Activated gamma-delta T cell treated with anti-CD3 and anti-CD28 coated beads, Interleukin-2, amount 50 U/mL, for 16 hours (primary cell): ENCODE measurements at places on chromosomes 5 and 9.

DNA sequence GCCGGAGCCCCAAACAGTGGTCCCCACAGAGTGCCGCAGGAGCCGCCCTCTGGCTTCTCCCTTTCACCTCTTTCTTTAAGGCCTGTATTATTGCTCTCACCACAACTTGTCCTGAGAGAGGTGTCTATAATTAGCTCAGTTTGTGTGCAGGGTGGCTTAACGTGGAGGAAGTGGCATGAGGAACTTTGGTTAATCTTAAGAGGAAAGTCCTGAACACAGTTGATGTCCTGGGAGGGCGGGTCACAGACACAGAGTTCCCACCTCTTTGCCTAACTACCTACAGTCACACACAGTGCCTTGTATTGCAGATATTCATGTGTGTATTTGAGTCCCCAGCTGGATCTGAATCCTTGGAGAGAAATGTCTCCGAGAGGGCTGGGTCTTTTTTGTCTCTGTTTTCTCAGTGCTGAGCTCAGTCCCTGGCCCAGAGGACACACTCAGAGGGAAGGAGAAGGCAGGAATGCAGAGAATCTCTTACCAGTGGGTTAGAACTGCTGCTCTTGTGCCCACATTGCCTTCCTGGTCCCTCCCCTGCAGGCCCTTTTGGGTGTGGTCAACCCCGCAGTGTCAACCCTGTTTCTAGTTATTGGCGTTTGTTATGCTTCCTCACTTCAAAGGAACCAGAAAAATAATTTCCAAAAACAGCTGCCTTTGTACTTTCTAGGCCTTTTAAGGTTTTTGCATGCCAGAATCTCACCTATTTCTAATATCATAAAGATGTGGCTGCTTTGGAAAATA is 392.5 kb downstream of the KDM4C start:
- no peak for DNase-seq

- DNase-seq: no peak
These were observed 1949.0 kb upstream of the WWC1 start for GRCh38 chr5:166342402-166342801.

DNA sequence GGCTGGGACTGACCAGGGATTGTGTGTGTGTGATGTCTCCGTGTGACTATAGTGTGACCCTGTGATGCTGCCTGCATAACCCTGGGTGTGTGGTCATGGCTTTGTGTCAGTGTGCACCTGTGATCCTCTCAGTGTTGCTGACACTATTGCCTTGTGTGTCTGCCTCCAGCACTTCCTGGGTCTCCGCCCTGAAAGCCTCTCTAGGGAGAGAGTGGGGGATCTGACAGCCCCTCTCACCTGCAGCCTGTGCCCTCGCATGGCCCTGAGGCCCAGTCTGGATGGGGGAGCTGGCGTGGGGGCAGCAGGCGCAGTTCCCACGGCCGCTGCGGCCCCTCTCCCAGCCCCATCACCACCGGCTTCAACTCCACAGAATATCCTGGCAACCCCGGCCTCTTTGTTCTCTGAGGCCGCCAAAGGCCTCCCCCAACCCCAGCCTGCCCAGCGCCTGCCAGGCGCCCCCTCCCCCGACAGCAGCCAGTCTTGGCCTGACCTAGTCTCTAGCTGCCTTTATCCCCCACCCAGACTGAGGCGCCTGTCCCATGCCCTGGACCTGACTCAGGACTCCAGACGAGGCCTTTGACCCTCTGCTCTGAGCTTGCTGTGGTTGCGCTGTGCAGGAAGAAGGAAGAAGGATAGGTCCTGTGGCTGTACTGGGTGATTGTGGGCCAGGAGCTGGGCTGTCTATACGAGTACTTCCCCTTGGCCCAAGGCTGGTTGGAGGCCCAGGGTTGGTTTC is 38.7 kb downstream of the CXXC5 start:
- no peak for DNase-seq

GRCh38 chr9:4923580-4924544 is 61.2 kb upstream of the JAK2 start:
- DNase-seq: no peak

DNA sequence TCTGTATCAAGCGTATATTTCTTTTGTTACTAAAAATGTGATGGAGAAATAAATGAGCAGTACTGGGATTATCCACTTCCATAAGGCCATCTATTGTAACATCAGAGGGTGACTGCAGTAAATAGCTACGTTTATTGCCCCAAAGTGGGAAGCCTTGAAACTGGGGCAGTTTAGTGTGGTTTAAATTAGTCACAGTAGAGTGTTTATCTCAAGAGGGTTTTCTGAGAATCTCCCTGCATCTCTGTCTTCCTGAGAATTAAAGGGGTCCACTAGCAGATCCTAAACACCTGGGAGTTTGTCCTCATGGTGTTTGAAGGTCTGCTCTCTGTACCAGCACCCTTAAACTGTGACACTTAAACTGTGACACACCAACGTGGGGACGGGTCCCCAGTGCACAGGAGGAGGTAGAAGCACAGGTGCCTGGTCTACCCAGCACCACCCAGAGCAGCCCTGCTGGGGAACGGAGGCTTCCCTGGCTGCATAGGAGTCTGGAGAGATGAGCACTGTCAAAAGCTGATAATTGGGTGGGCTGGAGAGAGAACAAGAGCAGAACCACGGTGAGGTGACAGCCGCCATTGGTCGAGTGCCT is 25.2 kb downstream of the PRRC2B start:
- no peak for DNase-seq

- DNase-seq: no peak
These were observed 48.2 kb downstream of the CXXC5 start for GRCh38 chr5:139696167-139696893.

GRCh38 chr5:3962113-3962512 is 366.5 kb downstream of the IRX1 start:
- no peak for DNase-seq

DNA sequence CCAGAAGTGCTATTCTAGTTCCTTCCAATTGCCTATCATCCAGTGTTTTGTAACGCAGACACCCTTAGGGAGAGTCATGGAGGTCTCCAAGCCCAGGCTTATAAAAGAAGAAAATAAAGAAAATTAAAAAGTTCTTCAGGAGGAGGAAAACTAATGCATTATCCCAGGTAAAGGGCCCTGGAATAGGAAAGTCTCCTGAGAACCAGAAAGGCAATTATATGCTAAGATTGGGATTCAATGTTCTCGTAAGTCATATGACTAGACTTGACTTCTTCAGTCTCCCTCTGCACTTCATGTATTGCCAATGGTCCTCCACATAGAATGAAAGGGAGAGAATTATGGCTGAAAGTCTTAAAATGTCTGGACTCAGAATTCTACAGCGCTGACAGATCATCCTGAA is 154.4 kb upstream of the STK32A start:
- no peak for DNase-seq

DNA sequence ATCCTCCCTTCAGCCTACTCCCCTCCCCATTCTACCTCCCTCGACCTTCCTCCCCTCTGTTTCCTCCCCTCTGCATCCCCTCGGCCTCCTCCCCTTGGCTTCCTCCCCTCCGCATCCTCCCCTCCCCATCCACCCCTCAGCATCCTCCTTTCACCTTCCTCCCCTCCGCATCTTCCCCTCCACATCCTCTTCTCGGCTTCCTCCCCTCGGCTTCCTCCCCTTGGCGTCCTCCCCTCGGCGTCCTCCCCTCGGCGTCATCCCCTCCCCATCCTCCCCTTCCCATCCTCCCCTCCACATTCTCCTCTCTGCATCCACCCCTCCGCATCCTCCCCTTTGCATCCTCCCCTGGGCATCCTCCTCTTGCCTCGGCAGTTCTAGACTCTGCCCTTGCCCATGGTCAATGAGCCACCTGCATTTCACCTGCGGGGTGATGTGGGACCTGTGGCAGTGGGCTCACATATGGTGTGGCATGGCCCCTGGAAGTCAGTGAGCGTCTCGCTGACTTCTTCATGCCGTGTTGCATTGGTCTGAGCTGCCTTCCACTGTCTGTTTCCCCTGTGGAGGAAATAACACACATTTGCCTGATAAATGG is 113.0 kb downstream of the WNK2 start:
- no peak for DNase-seq

- DNase-seq: no peak
These were observed 2.5 kb downstream of the IL33 start for GRCh38 chr9:6218099-6218502.

- no peak for DNase-seq
These were observed 40.7 kb downstream of the WNK2 start for GRCh38 chr9:93224591-93224990.

GRCh38 chr5:112238473-112238872 is 180.6 kb downstream of the EPB41L4A start:
- DNase-seq: no peak

DNA sequence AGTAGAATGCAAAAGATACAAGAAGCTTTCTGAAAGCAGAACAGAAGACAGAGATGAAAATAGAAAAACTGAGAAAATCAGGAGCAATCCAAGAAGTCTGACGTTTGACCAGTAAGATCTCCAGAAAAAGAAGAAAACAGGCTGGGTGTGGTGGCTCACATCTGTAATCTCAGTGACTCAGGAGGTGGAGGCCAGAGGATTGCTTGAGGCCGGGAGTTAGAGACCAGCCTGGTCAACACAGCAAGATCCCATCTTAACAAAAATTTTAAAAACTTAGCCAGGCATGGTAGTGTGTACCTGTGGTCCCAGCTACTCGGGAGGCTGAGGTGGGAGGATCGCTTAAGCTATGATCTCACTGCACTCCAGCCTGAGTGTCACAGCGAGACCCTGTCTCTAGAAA is 15.9 kb downstream of the RETREG1 start:
- no peak for DNase-seq

DNA sequence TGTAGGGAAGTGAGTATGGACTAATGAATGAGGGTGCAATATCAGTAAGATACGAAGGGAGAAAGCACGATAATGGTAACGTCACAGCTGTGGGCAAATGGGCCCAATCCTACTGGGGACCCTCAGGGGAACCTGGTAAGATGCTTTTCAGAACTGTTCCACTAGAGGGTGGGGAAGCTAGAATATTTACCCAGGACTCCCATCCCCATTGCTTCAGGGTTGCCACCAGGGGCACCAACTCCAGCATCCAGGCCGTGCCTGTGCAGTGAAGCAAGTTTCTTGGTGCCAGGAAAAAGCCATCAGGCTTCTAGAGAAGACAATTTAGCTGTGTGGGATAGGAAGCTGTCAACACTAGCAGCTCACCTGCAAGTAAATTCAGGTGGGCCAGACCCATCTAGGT is 409.3 kb downstream of the AGTPBP1 start:
- no peak for DNase-seq

- no peak for DNase-seq
These were observed 6.0 kb upstream of the BOD1 start for GRCh38 chr5:173622183-173623047.

DNA sequence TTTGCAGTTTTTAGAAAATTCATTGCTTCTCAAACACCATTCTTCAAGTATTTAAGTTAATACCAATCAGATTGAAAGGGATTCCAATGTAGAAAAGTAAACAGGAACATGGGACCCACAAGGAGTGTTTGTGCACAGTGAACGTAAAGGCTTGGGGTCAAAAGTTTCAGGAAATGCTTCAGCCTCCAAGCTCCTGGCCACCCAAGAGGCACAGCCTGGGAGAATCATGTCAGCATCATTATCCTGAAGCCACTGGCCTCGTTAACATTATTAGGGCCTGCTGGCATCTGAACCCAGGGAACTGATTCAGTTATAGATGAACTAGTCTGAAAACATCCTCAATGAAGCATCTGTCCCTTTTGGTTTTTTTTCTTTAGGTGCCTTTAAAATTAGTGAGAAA is 122.9 kb downstream of the NXNL2 start:
- DNase-seq: no peak

DNA sequence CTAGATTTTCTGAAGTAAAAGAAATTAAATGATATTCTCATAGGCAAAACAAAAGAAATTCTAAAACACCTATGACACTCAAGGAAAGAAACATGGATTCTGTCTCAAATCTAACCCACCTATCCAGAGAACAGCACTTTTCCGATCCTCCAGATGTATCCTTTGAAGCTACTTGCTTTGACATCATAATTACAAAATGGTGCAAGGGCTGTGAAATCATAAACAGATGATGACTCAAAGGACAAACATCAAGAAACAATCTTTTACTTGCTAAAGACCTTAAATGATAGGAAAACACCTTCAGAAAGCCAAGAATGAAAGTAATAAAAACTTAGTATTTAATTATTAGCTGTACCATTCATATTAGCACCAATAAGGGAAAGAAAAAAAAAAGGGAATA is 202.6 kb downstream of the DENND1A start:
- DNase-seq: no peak

GRCh38 chr5:35672995-35673394 is 55.3 kb downstream of the SPEF2 start:
- DNase-seq: no peak

- no peak for DNase-seq
These were observed 270.1 kb downstream of the HSPA4 start for GRCh38 chr5:133321833-133322420.

- no peak for DNase-seq
These were observed 16.5 kb downstream of the NACC2 start for GRCh38 chr9:136078498-136079011.

- no peak for DNase-seq
These were observed 109.9 kb upstream of the RGMB start for GRCh38 chr5:98663521-98663920.

GRCh38 chr9:87499424-87500017 is 1.9 kb downstream of the DAPK1 start:
- DNase-seq: no peak

- no peak for DNase-seq
These were observed 4.7 kb downstream of the KLHL3 start for GRCh38 chr5:137731176-137731575.

GRCh38 chr9:4334410-4334813 is 34.5 kb upstream of the GLIS3 start:
- DNase-seq: no peak

- no peak for DNase-seq
These were observed 13.3 kb downstream of the HAVCR1 start for GRCh38 chr5:157045601-157046000.

- no peak for DNase-seq
These were observed 4.2 kb downstream of the DAB2 start for GRCh38 chr5:39420482-39421145.

- DNase-seq: no peak
These were observed 103.3 kb upstream of the HMHB1 start for GRCh38 chr5:143708672-143709071.

GRCh38 chr9:15243081-15243480 is 63.9 kb downstream of the TTC39B start:
- DNase-seq: no peak

- no peak for DNase-seq
These were observed 146.6 kb downstream of the PIP5K1B start for GRCh38 chr9:68851657-68852056.

DNA sequence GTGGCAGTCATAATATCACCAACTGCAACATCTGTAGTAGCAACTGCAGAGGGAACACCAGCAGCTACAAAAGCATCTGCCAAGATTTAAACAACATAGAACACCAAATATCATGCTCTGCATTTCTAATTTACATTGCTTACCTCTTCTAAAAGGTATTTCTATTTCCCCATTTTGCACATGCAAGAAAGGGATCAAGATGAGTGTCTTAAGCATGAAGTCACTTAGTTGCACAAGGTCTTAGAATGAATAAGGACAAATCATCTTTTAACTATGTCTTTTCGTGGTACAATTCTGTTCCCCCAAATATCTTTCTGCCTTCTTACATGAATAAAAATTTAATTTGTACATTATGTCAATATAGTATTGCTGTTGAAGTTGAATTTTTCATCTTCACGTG is 1746.4 kb downstream of the EFNA5 start:
- no peak for DNase-seq
